AG04449 (cell line): ENCODE measurements at places on chromosomes 7 and 10.

DNA sequence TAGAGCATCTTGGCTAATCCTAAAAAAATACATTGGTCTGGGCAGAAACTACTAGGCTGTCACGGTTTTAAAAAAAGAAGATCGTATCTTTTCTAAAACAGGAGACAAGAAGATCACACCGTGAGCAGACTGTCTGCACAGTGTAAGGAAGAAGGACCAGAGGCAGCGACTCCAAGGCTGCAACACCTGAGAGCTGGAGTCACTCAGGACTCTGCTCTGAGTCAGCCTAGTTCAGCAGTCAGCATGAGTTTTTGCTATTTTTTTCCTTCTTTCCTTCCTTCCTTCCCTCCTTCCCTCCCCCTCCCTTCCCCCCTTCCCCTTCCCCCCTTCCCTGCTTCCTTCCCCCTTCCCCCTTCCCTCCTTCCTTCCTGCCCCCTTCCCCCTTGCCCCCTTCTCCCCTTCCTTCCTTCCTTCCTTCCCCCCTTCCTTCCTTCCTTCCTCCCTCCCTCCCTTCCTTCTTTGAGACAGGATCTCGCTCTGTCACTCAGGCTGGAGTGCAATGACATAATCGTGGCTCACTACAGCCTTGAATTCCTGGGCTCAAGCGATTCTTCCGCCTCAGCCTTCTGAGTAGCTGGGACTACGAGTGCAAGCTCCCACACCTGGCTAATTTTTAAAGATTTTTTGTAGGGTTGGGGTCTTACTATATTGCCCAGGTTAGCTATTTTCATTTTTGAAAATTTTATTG lies 24.4 kb downstream of the BAG3 start:
- DNase-seq: no peak

DNA sequence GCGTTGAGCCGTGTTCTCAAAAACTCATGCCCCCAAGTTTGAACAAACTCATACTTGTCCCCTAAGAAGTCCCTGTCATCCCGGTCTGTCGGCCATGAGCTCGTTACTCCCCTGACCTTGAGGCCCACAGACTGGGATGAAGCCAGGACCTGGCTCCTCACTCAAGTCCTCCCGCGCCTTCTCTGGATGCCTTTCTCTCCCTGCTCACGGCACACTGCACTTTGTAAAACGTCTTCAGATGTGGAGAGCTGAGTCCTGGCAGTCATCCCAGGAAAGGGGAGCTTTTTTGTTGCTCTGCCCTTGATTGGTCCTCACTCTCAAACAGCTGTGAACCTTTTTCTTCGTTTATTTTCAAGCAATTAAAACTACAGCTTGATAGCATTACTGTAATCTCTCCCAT lies 110.8 kb downstream of the JAZF1 start:
- no peak for DNase-seq

DNA sequence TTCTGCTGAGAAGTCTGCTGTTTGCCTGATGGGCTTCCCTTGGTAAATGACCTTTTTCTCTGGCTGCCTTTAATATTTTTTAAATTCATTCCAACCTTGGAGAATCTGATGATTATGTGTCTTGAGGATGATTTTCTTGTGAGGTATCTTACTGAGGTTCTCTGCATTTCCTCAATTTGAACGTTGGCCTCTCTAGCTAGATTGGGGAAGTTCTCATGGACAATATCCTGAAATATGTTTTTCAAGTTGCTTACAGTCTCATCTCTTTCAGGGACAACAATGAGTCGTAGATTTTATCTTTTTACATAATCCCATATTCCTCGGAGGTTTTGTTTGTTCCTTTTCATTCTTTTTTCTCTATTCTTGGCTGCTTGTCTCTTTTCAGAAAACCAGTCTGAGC lies 208.4 kb downstream of the KIF20B start:
- no peak for DNase-seq

GRCh38 chr7:21507627-21508343 lies 35.1 kb upstream of the DNAH11 start:
- no peak for DNase-seq

DNA sequence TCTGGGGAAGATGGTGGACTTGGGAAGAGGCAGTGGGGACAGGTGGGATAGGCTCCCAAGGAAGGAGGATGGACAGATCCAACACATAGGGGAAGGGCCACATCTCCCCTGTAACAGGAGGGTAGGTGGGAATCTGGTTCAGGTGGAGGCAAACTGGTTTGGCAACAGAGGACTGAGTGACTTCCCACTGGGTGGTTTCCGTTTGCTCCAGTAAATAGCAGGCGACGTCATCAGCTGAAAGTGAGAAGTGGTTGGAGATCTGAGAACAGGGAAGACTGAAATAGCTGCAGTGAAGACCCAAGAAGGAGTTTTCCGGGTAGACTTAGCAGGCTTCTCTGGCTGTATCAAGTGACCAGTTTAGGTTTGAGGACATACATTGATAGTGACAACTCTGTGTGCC lies 504.4 kb downstream of the GALNT17 start:
- no peak for DNase-seq

DNA sequence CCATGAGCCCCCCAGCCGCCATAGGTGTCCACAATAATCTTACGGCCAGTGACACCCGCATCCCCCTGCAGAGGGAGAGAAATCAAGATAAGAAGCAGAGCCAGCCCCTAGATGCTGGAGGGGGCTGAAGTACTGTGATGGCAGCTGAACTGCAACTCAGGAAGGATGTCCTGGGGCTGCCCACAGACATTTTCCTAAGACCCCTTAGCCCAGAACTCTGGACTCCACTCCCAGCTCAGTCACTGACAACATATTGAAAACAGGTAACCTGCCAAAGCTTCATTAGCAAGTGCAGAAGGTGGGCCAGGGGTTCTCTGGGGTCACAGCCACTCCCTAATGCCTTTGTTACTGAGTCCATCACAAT lies 14.3 kb downstream of the MAT1A start:
- DNase-seq: no peak

- DNase-seq: no peak
These were observed 3.0 kb downstream of the ZYX start for GRCh38 chr7:143384148-143384547.

DNA sequence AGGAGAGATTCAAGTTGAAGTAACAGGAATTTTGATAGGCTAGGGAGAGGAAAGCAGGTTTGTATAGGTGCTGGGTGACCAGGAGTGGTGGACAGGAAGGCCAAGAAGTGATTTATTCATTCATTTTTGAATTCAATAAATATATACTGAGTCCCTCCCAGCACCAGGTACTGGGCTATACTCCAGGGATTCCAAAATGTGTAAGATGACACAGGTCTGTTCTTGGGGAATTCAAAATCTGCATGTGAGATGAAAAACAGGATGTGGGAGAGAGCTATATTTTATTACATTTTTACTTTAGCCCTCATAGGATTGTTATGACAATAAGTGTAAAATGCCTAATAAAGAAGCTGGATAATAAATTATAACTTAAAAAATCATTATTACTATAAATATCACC lies 134.9 kb downstream of the ANK3 start:
- no peak for DNase-seq

DNA sequence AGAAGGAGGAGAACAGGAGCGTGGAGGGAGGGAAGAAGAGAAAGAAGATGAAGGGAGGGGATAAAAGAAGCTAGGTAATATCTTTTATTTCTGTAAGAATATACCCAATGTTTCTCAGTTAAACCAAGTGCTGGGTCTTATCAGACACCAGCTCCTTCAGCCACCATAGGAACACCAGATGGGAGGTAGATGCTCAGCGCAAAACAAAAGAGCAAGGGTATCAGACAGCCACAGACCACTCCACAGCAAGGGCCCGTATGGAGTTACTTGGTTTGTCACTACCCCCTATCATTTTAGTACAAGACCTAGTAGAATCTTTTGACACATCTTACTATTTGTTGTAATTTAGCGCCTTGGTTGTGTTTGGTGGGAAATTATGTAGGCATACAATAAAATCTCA lies 65.9 kb upstream of the FAM133B start:
- DNase-seq: no peak

DNA sequence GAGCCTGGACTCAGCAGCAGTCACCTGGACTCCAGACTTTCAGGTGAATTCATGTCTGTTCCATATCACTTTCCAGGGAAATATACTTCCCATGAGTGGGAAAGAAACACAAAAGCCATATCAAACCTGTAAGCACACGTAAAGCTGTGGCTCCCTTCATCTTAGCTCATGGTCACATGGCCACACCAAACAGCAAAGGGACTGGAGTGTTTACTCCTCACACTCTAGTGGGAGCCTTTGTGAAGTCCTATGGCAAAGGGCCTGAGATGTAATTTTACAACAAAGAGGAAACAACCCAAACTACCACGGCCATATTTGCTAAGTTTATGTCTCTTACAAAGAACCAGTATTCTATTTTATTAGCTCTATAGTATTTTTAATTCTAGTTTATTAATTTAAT lies 16.3 kb downstream of the SFTPA1 start:
- no peak for DNase-seq

GRCh38 chr7:16708980-16709379 lies 44.6 kb upstream of the TSPAN13 start:
- peak; percentile 98 for DNase-seq

DNA sequence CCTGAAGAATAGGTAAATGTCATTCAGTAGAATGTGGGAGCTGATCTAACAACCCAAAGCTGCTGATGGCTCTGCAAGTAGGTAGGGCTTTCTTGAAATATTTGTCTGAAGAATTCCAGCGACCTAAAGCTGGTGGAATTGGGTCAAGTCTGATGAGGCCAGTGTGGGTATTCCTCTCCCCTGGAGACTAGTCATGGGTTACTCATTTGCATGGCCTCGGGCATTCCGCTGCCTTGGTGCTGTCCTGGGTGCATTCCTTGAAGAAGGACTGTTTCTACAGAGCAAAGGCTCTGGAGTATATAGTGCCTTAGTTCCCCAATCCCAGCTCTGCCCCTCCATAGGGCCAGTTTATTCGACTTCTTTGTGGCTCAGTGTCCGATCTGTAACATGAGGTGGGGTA lies 19.2 kb downstream of the PDK4 start:
- no peak for DNase-seq

DNA sequence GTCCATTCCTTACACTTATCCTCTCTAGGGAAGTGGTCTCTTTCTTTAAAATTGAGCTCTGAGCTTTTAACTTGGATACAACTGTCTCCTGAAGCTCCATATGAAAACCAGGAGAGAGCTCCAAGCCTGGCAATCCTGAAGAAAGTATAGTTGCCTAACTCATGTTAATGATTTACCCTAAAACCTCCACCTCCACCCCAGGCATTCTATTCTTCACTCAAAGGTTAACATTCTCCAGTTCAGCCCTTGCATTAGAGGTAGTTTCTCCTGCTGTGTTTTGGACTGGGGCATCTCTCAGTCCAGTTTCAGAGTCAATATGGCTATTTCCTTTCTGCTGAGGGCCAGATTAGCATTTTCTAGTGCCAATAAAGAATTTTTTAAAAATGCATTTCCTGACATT lies 195.5 kb downstream of the SLC25A13 start:
- DNase-seq: no peak

DNA sequence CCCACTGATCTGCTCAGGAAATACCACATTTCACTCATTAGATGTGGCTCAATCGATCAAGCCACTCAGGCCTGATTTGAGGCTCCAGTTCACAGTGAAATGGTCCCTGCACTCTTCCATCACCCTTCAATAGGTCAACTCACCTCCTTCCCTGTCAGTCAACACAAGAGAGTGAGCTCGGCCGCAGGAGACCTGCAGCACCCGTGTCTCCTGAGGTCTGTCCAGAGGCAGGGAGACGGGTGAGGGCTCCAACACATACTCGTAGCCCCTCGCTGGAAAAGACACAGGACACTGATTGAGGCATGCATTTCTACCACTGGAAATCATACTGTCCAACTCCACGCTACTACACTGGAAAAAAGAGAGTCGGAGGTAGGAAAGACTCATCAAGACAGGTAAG lies 7.1 kb downstream of the RCC1L start:
- DNase-seq: no peak

DNA sequence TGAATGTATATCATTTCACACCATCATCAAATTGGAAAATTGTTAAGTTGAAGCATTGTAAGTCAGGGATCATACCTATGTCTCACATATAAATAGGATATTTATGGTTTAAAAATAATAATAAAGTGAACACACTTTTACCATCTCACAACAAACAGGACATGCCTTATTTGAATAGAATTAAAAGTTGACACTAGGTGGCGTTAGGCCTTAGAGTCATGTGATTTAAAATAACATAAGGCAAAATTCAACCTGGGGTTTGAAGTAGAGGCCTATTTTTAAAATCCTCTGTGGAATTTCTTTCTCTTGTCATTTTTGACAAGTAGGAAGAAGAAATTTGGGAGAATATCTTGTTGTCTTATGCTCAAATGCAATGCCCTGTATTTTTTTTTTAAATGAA lies 184.7 kb upstream of the PCDH15 start:
- no peak for DNase-seq

DNA sequence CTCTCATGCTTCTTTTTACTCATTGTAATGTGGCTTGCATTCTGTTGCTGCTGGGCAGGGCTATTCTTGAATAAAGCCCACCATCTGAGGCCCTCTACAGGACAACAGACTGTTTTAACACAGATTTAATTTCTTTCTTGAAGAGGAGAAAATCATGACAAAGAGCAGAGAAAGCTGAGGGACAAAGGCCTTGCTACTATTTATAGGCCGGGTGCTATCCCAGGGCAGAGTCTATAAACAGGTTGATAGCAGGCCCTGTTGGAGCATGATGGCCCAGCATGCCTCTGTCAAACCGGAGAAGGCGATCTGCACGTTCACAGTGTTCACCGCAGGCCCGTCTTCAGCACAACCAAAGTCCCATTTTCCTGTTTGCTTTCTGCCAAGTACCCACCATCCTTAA lies 3.0 kb downstream of the VIPR2 start:
- DNase-seq: no peak

GRCh38 chr7:69599286-69599954 lies 1.1 kb downstream of the AUTS2 start:
- no peak for DNase-seq
